ENCODE measurements at places on chromosomes 5 and 9. TPM values are rescaled to one million over a fixed set of nuclear protein-coding genes. Genes with fewer than 3 reads are reported as not detected.

Gene PDE8B
- total RNA-seq: not detected

Gene KCNIP1
- not detected for total RNA-seq

GRCh38 chr5:71748360-71748759, 29.3 kb downstream of the CARTPT start:
- no peak for DNase-seq

DNA sequence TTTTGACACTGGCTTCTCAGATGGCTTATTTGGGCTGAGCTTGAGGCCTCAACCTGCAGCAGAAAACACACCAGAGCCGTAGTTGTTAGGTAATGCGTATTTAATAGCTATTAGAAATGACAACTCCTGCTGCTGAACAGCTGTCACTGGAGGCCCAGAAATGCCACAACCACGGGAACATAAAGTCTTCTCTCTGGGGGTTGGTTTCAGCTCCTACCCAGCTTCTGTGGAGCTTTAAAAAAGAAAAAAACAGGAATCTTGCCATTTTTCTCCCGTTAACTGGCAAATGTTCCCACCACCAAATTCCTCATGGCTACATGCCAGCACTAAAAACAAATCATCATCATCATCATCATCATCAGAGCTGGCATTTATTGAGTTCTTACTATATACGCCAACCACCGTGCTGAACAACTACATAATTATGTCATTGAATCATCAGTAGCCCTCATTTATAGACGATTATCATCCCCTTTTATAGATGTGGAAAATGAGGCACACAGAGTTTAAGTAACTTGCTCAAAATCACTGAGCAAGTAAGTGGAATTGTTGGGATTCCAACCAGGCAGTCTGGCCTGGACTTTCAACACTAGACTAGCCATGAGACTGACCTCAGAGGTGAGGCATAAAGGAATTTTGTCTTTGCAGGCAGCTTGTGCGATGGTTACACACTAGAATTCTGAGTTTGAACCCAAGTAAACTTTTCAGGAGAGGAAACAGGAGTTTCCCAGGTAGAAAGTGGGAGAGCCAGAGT, 185.3 kb upstream of the WWC1 start:
- no peak for DNase-seq

Gene CTSV
- total RNA-seq: 0.34 TPM

- no peak for DNase-seq
Observed at GRCh38 chr9:120692901-120693699, 21.2 kb downstream of the MEGF9 start.

DNA sequence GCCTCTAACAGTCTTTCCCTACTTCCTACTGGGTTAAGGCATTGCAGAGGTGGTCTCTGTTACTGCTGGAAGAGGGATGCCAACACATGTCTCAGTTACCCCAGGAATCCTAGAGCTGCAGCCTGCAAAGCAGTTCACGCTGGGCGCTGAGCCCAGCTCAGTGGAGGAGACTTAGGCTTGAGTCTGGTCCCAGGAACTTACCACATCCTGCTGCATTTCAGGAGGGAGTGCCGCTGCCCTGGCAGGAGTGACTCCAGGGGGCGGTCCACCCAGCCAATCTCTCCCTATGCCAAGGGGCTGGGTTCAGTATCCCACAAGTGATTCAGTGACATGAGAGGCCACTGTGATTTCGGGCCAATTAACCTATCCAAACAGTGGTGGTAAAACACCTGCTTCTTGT, 7.6 kb downstream of the TTC16 start:
- DNase-seq: no peak

DNA sequence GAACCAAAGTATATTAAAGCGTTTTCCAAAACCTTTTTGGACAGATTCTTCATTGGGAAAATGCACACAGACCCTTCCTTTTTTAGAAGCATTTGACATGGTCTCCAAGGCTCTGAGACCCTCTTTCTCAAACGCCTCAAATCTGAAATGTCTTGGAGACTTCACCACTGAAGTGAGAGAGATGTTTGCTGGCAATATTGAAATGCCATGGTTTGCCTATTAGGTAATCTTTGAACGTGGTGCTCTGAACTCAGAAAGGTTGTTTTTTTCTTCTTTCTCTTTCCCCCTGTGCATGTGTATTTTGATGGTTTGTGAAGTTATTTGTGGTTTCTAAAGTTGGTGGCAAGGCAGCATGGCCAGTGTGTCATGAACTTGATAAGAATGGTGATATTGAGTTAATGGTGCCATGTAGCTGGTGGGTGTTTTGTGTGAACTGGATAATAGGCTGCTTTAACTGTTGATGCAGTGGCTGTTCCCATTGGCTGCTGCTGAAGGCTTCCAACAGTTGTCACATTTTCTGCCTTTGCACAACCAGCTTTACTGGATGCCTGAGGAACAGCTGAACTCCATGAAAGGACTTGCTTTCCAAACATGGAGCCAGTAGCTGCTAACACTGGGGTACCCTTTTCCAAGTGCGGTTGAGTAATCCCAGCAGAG, 1.7 kb downstream of the PALM2AKAP2 start:
- DNase-seq: no peak

Gene ACTBL2
- total RNA-seq: not detected

Gene SMIM3
- total RNA-seq: 8.8 TPM

DNA sequence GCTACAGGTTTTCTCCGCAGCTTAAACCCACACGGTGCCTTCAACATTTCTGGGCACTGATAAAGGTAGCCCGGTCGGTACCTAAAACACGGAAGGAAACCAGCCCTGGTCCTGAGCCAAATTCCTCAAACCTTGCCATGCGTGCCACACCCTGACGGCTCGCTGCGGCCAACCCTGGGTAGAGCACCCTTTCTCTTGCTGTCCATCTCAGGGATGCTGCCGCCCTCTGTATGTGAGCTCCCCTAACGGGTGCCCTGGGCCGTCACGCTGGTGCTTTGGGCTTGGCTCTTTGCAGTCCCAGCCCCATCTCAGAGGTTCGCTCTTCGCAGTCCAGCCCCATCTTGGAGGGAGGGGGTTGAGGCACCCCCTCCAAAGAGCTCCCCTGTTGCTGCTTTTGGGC, 43.9 kb downstream of the PNPLA7 start:
- DNase-seq: no peak

Gene CCNO
- total RNA-seq: not detected

Gene ADRB2
- 0.98 TPM for total RNA-seq

Gene CSF1R
- total RNA-seq: not detected

- no peak for DNase-seq
Observed at GRCh38 chr9:3409453-3409852, 116.3 kb downstream of the RFX3 start.

Gene OR1Q1
- not detected for total RNA-seq

- DNase-seq: no peak
Observed at GRCh38 chr9:32177396-32177795, 207.0 kb upstream of the ACO1 start.

Gene RAD17
- total RNA-seq: 22.9 TPM

Gene TIFAB
- total RNA-seq: not detected

Gene TRIM14
- total RNA-seq: 39.6 TPM

GRCh38 chr5:173625261-173625660, 8.8 kb upstream of the BOD1 start:
- no peak for DNase-seq

GRCh38 chr9:30197954-30198353, 2186.5 kb upstream of the ACO1 start:
- no peak for DNase-seq

- DNase-seq: no peak
Observed at GRCh38 chr9:76602199-76602598, 143.2 kb downstream of the GCNT1 start.

DNA sequence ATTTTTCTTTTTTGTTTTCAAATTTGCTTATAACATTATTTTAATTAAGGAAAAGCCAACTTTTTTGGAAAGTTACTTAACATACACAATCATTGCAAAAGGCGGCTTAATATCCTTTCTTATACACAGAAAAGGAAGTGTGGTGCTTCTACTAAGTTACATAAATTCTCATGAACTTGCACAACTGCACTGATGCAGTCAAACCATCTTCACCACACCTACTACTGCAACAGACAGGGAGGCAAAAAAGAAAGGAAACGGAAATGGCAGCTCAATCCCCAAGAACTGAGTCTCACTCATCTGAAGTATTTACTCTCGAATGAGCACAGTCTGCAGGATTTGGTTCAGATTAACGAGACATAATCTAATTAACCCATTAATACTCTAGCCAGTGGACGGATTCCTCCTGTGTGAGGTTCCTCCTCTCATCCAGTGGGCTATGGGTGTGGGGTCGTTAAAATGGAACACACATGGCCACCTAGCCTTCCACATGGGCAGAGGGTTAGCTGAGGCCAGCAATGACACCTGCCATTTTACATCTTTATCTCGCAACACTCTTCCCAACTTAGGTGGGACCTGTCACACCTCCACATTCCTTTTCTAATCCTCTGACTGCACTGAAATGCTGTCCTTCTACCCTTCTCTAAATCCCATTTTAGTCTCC, 30.0 kb downstream of the GOLM1 start:
- no peak for DNase-seq

GRCh38 chr5:170442391-170442790, 53.2 kb upstream of the KCNMB1 start:
- DNase-seq: no peak

DNA sequence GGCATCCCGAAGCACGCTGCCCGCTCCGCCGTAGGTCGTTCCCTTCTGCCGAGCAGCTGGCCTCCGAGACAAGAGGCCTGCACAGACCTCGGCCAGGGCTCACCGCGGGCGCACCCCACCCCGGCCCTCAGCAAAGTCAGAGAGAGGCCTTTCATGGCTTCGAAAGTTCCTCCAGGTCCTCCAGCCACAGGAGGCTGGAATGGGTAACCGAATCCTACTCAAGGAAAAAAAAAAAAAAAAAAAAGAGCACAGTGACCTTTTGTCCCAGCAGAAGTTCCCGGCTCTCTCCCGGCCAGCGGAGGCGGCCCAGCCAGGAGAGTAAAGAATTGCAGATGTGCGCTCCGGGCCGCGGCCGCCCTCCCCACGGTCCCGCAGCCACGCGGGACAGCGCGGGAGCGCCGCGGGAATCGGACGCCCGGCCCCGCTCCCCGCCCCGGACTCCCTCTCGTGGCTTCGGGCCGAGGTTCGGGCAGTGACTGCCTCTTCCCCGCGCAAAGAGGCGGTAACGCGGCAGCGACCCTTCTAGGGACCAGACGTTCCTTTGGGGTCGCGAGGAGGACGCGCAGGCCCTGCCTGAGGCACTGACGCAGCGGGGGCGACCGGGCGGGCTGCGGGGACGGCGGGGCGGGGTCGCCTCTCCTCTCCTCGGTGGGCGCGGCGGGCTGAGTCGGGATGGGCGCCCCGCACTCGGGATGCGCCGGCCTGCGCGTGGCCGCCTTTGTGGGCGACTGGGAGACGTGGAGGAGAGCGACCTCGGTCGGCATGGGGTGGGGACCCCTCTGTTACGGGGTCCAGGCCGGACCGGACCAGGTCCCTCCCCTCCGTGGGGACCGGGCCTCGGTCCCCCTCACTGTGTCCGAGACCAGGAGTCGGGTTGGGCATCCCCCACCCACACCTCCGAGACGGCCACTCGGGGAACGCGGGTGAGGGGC, 754 bp downstream of the GFPT2 start:
- no peak for DNase-seq

Gene SAXO1
- 0.07 TPM for total RNA-seq

Gene NUTM2G
- not detected for total RNA-seq

- DNase-seq: no peak
Observed at GRCh38 chr9:2730971-2731370, 13.7 kb downstream of the KCNV2 start.

DNA sequence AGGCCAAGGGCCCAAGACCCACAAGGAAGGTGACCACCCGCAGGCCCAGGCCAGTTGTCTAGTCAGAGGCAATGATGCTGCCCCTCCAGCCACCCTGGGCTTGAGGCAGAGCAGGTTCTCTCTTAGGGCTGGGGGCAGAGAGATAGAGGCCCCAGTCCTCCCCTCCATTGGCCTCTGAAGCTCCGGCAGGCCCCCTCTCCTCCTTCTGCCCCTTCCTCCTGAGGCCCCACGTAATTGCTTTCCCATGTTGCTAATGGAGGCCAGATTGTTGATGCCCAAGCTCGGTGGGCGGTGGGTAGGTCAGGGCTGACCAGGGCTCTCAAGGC, 26.6 kb upstream of the ENHO start:
- no peak for DNase-seq

Gene EFNA5
- total RNA-seq: not detected

DNA sequence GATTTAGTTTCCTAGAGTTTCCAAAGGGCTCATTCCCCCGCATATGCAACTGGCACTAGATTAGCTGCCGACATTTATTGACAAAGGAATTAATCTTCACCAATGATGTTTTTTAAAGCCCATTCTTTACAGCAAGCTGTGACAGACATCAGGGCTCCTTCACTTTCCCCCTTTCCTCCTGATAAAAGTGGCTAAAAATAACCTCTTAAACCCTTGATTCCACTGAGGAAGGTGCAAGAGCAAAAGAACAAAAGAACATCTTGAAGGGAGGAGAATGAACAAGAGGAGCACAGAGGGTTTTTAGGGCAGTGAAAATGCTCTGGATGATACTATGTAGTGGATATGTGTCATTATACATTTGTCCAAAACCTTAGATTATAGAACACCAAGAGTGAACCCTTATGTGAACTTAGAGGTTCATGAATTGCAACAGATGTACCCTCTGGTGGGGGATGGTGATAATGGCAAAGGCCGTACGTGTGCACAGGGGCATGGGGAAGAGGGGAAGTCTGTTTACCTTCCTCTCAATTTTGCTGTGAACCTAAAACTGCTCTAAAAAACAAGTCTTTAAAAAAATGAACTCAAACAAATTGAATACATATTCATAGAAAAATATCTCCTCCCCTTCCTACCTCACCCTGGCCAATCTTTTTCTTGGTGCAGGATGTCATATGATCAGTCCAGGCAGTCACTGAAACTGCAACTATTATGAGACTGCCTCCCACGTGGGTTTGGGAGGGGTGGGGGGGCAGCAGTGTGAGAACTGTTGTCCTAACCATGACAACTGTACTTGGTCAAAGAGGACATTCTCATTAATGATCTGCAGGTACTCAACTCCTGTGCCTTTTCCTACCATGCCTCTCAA, 83.0 kb downstream of the MARCHF3 start:
- DNase-seq: peak; percentile 54

Gene ACOT12
- total RNA-seq: not detected

DNA sequence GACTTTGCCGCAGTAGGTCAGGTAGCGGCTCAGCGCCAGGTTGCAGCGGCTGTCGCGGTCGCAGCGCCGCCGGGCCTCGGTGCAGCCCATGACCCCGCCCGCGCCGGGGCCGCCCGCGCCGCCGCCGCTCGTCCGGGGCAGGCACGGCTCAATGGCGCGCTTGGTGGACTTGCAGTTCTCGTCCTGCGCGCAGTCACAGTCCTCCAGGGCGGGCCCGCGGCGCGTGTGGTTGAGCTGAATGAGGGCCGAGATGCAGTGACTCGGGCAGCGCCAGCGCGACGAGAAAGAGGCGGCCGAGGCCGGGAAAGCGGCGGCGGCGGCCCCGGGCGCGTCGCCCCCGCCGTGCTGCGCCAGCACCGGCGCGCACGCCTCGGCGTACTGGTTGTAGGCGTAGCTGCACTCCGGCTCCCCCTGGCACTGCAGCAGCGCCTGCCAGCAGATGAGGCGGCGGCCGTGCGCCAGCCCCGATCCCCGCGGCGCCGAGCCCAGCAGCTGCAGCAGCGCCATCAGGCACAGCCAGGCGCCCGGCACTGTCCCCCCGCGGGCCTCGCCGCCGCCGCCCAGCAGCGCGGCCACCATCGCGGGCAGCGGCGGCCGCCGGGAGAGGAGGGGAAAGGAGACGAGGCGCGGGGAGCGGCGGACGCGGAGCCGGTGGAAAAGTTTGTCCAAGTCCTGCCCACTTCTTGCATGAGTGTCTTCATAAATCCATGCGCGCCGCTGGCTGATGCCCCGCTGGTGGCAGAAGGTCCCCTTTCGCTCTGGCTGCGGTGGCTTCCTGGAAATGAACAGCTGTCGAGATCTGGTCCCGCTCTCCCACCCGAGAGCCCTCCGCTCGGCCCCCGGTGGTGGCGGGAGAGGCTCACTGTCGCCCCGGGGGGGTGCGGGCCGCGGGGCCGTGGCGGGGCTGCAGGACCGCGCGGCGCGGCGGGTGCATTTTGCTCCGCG, 833 bp downstream of the GAS1 start:
- peak; percentile 61 for DNase-seq

Gene STKLD1
- 0.52 TPM for total RNA-seq
